NCI-H510A (cell line): ENCODE measurements at places on chromosomes 5 and 9.

DNA sequence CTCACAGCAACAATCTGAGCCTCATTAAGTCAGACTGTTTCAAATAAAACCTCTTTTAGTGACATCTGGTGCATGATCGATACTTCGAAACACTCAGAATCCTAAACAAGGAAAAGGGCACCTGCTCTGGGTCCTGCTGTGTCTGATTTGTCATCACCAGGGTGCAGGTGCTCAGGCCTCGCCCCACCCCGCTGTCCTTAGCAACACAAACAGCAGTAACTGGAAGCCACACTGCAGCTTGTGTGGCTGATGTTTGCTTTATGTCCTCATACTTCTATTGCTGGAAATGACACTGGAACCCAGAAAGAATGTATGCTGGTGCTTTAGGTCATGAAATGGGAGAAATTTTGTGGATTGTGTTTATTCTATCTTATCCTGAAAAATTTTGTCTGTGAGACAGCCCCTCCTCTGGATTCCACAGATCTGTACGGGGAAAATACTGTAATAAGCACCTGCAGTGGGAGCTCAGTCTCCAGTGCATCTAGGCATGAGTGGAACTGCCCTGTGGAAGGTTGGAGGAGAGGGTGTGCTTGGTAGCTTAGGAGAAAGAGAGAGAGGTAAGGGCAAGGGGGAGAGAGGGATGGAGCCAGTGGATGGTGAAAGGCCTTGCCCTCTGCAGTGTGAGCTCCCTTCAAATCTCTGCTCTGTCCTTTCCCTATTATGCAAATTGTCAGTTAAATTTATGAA is 284.2 kb downstream of the SMARCA2 start:
- DNase-seq: peak; percentile 95

DNA sequence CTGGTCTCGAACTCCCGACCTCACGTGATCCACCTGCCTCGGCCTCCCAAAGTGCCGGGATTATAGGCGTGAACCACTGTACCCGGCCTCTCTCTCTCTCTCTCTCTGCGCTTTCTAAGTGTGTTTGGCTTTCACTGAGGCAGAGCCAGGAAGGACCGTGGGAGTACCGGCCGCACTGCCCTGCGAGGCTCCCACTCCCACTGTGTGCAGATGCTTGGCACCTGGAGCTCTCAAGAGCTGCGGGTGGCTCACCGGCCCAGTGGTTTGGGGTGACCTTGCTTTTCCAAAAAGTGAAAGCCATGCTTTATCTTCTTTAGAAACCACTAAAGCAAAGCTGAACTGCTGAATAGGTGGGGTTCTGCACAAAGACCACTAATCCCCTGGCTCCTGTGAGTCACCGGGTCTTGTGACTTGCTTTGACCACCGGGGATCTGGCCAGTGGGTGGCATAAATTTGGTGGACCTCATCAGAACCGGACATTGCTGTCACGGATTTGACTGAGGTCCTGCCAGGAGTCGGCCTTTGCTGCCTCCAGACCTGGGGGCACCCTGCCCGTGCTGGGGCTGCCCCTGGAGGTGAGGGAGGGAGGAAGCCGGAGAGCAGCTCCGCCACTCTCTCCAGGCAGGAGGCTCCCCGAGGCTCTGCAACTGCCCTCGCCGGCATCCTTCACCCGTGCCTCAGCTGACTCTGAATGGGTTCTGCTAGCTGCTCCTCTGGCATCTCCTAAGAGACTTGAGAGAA is 228.9 kb downstream of the FANCC start:
- DNase-seq: no peak

DNA sequence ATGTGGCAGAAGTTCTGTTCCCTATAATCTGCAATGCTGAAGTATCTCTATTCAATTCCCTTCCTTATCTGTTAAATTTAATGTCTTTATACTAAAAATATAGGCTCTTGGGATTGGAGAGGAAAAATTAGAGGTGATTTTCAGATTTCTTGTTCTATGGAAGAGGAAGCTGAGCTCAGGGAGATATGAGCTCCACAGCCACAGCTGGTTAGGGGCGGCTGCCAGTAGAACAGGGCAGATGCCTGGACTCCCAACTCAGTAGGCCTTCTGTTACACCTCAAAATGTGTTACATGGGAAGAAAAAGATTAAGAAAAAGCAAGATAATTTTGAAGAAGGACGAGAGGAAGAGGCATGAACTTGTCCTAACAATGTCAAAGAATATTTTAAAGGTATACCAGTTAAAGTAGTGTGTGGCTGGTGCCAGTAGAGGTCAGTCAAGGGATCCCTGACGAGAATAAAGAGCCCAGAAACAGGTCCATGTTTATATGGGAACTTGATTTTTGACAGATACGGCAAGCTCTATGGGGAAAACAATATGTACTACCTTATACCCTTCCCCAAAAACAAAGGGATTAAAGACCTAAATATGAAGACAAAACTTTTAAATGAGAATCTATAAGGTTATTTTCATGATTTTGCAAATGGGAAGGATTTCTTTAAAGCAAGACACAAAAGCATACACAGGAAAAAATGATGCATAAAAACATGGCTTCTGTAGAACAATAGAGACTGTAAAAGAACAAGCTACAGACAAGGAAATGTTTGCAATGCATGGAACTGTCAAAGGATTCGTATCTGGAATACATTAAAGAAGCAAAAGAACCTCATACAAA is 28.7 kb downstream of the DNAJC21 start:
- DNase-seq: no peak

GRCh38 chr9:86549401-86549811 is 195.2 kb upstream of the TUT7 start:
- no peak for DNase-seq

DNA sequence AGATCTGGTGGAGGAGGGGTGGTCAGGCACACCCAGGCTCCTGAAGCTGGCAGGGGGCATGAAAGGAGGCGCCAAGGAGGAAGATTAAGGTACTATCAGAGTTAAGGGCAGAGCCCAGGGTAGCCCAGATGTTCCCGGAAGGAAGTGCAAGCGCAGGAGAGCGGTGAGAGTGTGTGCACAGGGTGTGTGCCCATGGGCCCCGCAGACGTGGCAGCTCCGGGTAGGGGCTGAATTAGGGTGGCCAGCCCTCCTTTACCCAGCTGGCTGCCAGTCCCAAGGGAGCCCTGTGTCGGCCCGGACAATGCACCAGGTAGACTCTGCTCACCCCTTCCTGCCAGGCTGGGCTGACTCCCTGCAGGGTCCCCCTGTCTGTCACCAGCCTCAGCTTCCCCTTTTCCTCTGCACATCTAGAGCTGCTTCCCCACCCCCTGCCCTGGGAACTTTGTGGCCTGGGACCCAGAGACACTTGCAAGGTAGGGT is at the start of gene SMIM33:
Gene SMIM33 (plus strand): TSS at position 184 of the 480 bp plus-strand sequence. CDS start 118 bp downstream, at position 302.
- DNase-seq: no peak

DNA sequence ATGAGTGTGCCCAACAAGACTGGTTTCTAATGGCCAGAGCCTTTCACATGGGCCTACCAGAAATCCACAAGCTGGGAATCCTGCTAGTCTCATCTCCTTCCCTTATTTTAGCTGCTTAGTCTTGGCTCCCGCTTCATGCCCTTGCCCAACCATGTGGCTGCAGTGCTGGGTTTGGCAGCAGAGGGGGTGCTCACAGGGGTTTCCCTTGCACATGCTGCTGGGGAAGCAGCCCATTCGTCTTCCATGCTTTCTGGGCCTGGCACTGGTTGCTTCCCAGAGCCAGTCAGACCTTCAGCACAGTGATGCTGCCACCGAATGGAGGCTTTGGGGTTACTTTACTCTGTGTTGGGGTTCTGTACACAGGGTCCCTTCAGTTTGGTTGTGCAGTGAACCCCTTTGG is 26.3 kb downstream of the SLC46A2 start:
- no peak for DNase-seq

- DNase-seq: no peak
These were observed 271.4 kb downstream of the ELAVL2 start for GRCh38 chr9:23554686-23555085.

DNA sequence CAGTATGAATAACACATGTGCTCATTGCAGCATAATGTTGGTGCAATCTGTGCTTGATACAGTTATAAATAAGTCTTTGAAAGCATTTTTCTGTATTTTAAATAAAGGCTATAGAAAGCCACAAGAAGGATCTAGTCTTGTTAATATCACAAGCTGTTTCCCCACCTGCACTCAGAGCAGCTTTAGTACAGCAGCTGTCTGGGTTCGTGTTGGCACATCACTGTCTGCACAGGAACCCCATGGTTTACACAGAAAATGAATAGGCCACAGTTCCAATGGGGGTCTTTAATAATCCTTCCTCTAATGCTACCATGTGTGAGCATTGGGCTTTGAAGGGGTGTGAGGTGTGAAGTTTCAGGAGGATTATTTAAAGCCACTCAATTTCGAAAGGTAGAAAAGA is 2269.7 kb downstream of the MAT2B start:
- no peak for DNase-seq

- no peak for DNase-seq
These were observed 387.0 kb upstream of the RFX3 start for GRCh38 chr9:3912817-3913216.

DNA sequence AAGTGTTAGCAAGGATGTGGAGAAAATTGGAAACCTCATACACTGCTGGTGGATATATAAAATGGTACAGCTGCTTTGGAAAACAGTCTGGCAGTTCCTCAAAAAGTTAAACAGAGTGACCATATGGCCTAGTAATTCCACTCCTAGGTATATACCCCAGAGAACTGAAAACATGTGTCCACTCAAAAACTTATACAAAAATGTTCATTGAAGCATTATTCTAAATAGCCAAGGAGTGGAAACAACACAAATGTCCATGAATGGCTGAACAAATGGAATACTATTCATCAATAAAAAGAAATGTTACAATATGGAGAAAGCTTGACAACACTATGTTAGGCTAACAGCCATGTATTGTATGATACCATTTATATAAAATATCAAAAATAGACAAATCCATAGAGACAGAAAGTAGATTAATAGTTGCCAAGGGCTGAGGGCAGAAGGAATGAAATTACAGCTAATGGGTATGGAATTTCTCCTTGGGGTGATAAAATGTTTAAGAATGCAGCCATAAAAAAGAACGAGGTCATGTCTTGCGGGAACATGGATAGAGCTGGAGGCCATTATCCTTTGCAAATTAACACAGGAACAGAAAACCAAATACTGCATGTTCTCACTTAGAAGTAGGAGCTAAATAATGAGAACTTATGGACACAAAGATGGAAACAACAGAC is 33.6 kb upstream of the FBP1 start:
- no peak for DNase-seq

DNA sequence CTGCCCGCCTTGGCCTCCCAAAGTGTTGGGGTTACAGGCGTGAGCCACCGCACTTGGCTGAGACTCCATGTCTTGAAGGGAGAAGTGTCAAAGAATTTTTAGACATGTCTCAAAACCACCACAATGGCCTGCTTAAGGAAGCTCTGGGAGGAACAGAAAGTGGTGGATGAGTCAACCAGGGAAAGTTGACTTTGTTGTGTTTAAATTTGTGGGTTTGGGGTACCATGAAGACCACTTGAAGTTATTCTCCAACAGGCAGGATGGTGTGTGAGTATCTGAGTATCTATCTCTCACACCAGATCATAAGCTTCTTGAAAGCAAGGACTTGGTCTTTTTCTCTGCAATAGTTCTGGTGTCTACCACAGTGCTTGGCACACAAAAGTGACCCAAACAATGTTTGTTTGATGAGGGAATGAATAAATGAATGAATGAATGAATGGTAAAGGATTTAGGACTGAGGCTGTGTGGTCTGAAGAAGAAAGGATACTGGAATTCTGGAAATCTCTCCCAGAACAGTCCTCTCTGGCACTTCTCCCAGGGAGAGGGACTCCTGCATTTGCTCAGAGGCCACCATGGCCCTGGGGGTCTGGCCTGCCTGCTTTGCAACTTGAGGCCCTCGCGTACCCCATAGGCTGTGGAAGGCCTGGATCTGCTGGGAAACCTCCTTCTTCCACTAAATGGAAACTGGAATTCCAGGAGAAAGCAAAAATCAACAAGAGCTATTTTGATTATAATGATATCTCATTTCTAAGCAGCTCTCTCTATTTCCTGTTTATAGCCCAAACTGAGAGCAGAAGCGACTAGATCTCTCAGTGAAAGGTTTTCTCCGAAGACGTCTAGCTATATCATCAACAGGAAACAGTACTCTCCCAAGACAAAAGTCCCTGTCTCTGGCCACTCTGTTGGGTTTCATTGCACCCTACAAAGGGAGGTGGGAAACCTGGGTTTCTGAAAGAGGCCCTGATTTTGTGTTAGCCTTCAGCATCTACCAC is 187.9 kb downstream of the PALM2AKAP2 start:
- DNase-seq: no peak

GRCh38 chr9:73089304-73089985 is 62.2 kb upstream of the ANXA1 start:
- no peak for DNase-seq

DNA sequence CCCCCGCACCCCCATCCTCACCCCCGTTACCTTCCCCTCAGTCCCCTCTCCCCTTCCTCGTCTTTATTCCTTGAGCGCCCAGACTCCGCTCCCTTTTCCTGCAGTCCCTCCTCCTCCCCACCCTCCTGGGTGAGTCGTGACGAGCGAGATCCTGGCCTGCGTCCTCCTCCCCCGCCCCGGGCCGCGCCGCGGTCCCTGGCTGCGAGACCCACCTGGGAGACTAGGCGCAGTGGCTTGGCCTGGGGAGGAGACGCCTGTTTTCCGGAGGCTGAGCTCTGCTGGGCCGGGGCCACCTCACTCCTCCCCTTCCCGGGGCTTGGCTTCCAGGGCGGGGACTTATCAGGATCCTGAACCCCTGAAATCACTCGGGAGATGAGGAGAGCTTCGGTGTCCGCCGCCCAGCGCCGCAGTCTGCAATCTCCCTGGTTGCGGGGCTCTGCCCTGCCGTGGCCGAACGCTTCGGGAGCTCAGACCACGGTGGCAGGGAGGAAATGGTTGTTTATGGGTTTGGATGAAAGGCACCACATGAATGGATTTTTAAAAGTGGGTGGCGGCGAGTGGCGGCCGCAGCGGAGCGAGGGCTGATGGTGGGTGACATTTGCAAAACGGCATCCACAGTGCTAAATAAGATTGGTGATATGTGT is 984 bp downstream of the STXBP1 start:
- peak; percentile 62 for DNase-seq

DNA sequence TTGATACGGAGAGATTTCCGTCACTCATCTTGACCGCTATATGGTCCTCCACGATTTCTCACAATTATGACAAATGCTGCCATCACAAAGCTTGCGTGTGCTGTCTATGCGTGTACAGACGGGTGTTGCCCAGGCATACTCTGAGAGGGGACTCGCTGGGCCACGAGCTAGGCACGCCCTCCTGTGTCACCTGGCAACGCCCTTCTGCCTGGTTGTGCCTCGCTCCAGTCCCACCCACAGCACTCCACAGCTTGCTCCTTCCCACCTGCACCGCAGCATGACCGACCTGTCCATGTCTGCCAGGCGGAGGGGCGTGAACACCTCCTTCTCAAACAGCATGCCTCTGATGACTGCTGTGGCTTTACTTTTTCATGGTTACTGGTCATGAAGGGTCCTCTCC is 55.6 kb downstream of the CAMSAP1 start:
- no peak for DNase-seq

DNA sequence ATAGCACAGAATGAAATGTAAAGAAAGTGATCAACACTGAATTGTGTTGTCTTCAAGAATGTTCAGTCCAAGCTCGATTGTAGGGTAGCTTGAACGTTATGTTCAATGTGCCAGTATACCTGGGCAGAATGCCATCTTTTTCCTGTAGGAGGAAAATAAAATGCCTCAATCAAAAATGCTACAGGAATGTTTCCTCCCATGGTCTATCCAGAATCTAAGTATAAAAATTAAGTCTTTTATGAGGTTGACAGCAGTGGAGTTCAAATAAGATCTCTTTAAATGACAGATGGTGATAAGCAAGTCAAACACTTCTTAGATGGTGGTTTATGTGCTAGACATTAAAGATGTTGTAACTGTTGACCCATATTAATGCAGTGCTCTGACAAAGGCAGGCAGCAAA is 488.6 kb downstream of the CSNK1G3 start:
- no peak for DNase-seq
